KG1 (cell line): ENCODE measurements at places on chromosomes 3 and 15.

- no peak for DNase-seq
These were observed 201.1 kb downstream of the NR1D2 start for GRCh38 chr3:24145981-24146822.

- DNase-seq = no peak
These were observed 353.9 kb upstream of the NAALADL2 start for GRCh38 chr3:174505266-174505665.

- no peak for DNase-seq
These were observed 74.3 kb downstream of the GABRB3 start for GRCh38 chr15:26698555-26698954.

DNA sequence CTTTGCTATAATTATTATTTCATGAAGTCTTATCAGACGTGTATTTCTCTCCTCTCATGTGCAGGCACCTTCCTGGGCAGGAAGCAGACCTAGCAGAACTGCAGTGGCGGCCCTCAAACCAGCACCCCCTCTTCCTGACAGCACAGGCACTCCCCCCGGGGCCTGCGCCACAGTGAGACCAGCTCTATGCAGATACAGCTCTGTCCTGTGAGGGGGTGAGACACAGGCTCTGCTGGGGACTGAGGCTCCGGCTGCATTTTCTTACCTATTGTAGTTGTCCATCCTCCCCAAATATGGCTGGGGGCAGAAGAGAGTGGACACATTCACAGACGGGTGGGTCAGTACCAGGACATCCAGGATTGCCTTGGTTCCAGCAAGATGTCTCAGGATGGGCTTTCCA lies 5.0 kb downstream of the CISH start:
- no peak for DNase-seq

- DNase-seq = no peak
These were observed 45.2 kb downstream of the RPN1 start for GRCh38 chr3:128605091-128606046.

DNA sequence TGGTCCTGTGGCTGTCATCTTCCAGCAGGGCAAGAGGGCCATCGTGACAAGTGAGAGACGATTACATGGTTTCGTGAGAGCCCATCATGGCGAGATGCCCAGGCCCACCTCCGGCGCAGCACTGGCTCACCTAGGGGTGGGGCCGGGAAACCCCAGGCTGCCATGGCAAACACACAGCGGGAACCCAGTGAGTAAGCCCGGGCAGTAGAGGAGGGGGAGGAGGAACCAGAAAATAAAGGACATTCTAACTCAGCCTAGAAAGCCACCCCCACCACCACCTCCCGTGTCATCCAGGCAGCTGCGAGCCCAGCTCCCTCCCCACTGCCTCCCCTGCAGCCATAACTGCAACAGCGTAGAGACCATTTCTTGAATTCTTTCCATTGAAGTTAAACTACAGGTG lies 52.3 kb downstream of the PCSK6 start:
- DNase-seq = no peak

- no peak for DNase-seq
These were observed 5.9 kb upstream of the ISY1 start for GRCh38 chr3:129166579-129167332.

DNA sequence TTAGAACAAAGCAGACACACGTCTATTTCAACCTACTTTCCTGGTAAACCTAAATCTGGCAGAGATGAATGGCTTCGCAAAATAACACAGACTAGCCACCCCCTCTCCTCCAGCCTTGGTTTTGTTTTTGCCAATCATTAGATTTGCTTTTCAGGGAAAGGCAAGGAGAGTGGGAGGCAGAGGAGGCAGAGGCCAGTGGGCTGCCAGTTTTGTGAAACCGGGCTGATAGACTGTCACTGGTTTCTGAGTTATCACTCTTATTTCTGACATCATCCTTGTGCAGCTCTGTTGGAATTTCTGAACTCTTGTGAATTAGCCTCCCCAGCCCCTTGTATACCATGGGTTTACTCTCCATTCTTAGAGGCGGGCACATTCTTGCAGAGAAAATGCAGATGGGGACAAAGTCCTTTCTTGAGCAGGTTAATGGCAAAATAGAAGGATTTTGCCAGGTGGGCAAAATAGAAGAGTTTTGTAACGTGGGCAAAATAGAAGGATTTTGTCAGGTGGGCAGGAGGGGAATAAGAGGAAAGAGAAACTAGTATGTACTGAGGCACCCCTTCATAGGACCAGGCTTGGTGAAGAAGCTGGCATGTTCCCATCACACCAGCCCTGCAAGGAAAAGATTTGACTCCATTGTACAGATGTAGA lies 3.2 kb upstream of the FEM1B start:
- no peak for DNase-seq

- no peak for DNase-seq
These were observed 11.9 kb upstream of the C3orf38 start for GRCh38 chr3:88137836-88138235.

DNA sequence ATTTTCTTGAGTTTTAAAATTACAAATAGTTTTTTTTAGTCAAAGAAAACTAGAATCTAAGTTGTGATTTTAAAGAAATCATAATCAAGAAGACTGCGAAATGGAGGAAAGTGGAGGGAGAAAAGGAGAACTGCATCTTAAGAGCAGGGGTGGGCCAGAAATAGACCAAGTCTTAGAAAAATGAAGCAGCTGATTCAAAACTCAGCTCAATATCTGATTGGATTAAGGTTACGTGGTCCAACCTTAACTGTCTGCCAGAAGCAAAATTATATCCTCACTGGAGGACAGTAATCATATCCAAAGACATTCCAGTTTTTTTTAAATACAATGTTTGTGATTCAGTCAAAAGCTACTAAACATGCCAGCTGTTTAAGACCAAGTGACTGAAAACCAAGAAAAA lies 41.4 kb downstream of the CHSY1 start:
- no peak for DNase-seq

GRCh38 chr3:177665122-177665808 lies 468.0 kb upstream of the TBL1XR1 start:
- no peak for DNase-seq

- peak; percentile 57 for DNase-seq
These were observed 181.9 kb upstream of the KBTBD8 start for GRCh38 chr3:66816090-66816761.

DNA sequence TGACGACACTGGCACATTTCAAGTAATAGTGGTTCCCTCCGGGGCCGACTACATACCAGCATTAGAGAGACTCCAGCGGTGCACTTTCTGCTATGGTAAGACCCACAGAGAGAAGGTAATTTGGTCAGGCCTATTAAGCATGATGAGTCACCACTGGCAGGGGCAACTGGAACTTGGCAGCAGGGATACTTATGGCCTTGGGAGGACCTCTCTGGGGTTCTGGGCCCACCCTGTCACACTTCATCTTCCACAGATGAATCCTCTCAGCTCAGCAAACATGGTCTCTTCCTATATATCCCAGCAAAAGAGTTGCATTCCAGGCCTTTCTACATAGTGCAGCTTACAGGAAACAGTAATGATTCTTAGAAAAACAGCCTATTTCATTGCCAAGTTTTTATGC lies 88.0 kb downstream of the PIK3R4 start:
- no peak for DNase-seq

DNA sequence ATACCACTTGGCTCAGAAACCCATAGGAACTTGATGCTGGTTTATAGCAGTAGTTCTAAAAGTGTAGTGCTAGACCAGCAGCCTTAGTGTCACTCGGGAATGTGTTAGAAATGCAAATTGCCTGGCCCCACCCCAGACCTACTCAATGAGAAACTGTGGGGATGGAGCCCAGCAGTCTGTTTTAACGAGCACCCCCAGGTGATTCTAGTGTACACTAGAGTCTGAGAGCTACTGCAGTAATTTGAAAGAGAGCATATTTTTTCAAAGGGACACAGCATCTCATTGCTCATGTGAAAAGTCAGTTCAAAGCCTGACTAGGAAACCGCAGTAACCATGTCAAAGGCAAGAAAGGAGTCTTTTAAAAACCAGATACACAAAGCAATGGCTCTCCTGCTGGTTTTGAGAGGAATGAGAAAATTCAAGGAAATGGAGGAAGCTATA lies 313.4 kb downstream of the SQOR start:
- no peak for DNase-seq

DNA sequence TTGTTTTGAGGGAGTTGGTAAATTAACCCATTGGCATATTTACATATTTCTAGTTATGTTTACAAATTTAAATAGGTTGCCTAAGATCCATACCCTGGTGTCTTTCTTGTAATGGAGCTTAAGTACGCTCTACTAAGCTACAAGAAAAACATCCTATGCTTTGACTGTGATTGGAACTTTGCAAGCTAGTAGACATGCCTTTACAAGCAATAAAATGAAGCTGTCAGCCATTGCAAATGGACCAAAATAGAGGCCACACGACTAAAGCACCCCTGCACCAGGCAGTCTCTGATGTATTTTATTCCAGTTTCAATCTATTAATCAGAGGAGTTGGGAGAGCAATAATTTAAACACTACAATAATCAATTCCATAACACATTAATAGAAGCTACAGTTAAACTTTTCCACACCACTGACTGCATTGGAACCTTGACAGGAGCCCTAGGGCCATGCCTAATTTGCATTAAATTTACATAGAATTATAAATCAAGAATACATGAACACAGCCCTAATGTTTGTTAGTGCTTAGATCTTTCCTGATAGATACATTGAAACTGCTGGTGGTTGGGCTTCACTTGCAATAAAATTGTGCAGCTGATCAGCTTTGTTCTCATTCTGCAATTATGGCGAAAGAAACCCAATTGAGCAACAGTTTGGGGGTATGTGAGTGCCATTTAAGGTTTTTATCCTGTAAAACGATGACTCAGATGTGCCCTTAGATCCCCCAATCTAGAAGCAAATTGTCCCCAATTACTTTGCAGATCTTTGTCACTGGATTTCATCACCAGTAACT lies 360.1 kb downstream of the LSAMP start:
- DNase-seq = no peak

GRCh38 chr3:52484680-52485461 lies 10.3 kb upstream of the STAB1 start:
- no peak for DNase-seq

GRCh38 chr15:83115831-83116565 lies 8.6 kb downstream of the TM6SF1 start:
- DNase-seq = no peak

DNA sequence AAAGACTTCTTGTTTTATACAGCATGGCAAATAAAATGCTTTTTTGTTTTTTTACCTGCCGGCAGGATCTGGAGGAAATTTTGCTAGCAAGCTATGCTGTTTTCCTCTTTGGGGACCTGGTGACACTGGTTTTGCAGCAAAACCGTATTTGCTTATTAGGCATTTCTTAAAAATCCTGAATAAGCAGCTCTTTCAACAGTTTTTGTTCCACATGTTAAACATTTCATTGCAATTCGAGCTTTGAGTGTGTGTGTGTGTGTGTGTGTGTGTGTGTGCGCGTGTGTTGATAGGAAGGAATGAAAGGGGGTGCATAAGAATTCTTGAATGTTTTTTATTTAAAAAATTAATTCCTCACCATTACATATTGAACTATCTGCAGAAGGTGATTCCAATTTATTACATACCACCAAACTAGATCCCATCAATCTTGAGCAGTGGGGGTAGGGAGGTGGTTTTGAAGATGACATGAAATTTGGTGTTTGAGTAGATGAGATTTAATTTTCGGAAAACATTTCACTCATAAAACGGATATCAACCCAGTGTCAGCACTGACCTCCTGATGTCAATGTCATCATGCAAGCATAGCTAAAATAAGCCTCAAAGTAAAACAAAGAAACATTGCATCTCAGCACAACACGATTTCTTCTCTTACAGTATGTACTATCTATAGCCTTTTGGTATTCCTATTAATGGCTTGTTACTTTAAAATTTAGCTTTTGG lies 17.3 kb downstream of the ZBTB38 start:
- DNase-seq = no peak

GRCh38 chr3:172029425-172030098 lies 9.8 kb upstream of the FNDC3B start:
- no peak for DNase-seq

- no peak for DNase-seq
These were observed 99.7 kb downstream of the NAALADL2 start for GRCh38 chr3:174958671-174959328.

DNA sequence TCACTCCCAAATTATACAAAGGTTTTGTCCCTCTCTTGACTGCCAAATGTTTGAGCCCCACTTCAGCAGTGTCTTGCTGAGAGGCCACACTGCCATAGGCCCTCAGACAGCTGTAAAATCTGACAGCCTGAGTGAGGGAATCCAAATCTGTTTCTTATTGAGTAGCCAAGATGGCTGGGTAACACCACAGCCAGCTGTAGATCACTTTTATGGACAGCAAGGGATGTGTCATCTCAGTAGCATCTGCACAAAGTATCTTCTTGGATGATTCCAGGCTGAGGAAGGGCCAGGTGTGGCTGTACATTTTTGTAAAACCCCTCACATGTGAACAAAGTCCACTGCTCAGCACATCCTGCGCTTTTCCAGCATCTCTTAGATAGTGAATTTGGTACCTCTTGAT lies 237.0 kb upstream of the LRTM1 start:
- no peak for DNase-seq

- no peak for DNase-seq
These were observed 9.1 kb upstream of the SEC11A start for GRCh38 chr15:84725001-84725491.

- peak; percentile 59 for DNase-seq
These were observed 113.3 kb downstream of the IQSEC1 start for GRCh38 chr3:12959838-12960378.

DNA sequence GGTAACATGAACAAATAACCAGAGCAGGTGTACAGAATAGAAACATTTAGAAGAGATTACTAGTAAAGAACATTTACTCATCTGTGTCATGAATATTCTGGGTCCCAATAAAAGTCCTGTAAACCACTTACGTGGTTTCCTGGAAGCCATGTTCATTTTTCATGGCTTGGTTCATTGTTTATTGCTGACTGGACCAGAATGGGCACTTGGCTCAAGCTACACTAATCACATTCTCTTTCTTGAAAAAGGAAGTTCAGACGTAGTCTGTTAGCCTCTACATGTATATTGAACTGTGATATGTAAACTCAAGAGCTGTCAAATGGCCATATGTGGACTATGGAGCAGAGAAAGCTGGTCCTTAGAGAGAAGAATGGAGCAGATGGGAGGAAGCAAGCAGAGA lies 138.3 kb upstream of the FAM3D start:
- no peak for DNase-seq

- DNase-seq = no peak
These were observed 88.6 kb downstream of the SEC22A start for GRCh38 chr3:123290107-123290930.

DNA sequence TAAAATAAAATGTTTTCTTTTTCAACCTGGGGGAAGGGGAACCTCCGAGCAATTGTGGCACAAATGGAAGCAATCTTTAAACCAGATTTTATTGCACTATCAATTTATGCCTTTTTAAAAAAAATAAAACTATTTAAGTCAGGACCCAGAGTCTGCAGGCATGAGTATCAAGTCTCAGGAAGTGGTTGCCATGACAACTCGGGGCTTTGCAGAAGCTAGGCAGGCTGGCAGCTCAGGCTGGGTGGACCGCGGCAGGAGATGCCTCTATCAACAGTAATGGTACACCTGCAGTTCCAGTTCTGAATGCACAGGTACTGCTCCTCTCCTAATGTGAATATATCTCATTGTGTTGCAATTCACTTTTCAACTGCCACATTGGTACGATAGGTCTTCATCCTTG lies 447.7 kb downstream of the GABRG3 start:
- DNase-seq = no peak

- DNase-seq = no peak
These were observed 129.4 kb upstream of the CNTN4 start for GRCh38 chr3:1969281-1969680.
